ENCODE measurements at places on chromosomes 4 and X. TPM values are rescaled to one million over a fixed set of nuclear protein-coding genes. Genes with fewer than 3 reads are reported as not detected.

ERAS gene
- total RNA-seq = 0.13 TPM

LONRF3 gene
- 0.65 TPM for total RNA-seq

KIAA1210 gene
- not detected for total RNA-seq

GYG2 gene
- total RNA-seq = 0.86 TPM

NSUN7 gene
- not detected for total RNA-seq

MAGED4B gene
- 31.4 TPM for total RNA-seq

LRRC66 gene
- 0.91 TPM for total RNA-seq

NPY1R gene
- total RNA-seq = 33.2 TPM

UGT2B17 gene
- total RNA-seq = not detected

CETN2 gene
- total RNA-seq = 31.3 TPM

Measured in smooth muscle cell of the pulmonary artery (primary cell).